ENCODE measurements at places on chromosomes 4 and X.
A peak's percentile ranks its signal among the peaks of the same experiment; 100 is the strongest.

GRCh38 chr4:99586322-99586721 lies 11.7 kb downstream of the MTTP start:
- H3K36me3 ChIP-seq: no peaks in the 10 kb centered on the region
- peaks cover 21% of the 10 kb centered on the region for H3K27me3 ChIP-seq
- no peaks in the 10 kb centered on the region for H3K4me1 ChIP-seq
- DNase-seq: no peak
- H3K27ac ChIP-seq: no peak overlapping the region

DNA sequence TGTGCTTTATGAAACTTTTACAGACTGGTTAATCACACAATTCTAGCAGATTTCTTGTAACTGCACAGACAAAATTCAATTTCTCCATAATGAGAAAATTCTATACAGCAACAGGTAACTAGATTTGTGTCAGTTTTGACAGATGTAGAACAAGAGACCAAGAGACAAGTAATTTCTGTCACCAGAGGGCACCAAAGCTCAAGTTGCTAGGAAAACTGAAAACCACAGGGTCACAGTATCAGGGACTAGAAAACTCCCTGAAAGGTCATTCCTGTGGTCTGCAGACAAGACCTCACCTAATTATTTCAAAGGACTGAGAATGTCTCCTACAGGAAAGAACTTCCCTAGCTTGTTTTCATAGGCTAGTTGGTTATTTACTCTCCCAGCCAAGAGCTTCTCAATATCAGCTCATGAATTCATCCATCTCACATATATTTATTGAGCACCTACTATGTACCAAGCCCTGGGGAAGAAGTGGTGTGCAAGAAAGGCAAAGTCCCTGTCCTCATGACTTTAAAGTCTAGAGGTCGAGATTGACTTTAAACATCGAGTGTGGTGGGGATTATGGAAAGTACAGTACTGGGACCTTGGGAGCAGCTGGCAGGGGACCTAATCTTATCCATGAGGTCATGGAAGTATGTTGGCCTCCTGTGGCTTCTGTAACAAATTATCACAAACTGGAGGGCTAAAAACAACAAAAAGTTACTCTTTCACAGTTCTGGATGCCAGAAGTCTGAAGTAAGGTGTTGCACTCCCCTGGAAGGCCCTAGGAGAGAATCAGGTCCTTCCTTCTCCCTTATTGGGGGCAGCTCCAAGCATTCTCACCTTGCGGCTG lies 47.8 kb upstream of the SETD7 start:
- peaks cover 18% of the 10 kb centered on the region for H3K4me1 ChIP-seq
- H3K27ac ChIP-seq: no peak overlapping the region
- H3K27me3 ChIP-seq: peaks cover 7% of the 10 kb centered on the region
- no peak overlapping the region for H3K4me3 ChIP-seq
- no peaks in the 10 kb centered on the region for H3K36me3 ChIP-seq
- DNase-seq: no peak

DNA sequence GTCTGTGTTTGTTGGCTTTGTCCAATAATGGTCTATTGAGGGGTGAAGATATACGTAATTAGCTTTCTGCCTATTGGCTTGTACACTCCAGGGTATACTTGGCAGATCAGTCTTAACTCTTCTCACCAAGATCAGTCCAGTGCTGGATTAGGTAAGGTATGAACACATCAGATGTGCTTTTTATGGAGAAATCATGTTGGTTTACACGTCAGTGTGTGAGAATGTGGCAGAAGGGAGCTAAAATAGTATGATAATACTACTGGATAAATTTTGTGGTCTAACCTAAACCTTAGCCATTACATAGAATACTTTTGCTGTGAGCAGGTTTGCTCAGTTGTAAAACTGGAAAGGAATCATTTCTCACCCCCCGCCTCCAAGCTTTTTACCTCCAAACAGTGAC lies 4.2 kb downstream of the PDHA1 start:
- peaks cover 38% of the 10 kb centered on the region for H3K4me1 ChIP-seq
- no peak overlapping the region for H3K27ac ChIP-seq
- no peak for DNase-seq
- no peak overlapping the region for H3K4me3 ChIP-seq

GRCh38 chrX:37825215-37825842 lies 22.0 kb downstream of the DYNLT3 start:
- H3K4me3 ChIP-seq: no peak overlapping the region
- DNase-seq: peak; percentile 47
- H3K27me3 ChIP-seq: peaks cover 30% of the 10 kb centered on the region
- no peak overlapping the region for H3K27ac ChIP-seq
- H3K36me3 ChIP-seq: no peaks in the 10 kb centered on the region
- peaks cover 21% of the 10 kb centered on the region for H3K4me1 ChIP-seq
